ENCODE measurements at places on chromosomes 11 and 22. TPM values are rescaled to one million over a fixed set of nuclear protein-coding genes. Genes with fewer than 3 reads are reported as not detected.

Gene SCGB1D2
- 1.8 TPM for total RNA-seq

GRCh38 chr22:36247955-36248354 lies 5.0 kb upstream of the APOL1 start:
- H3K4me3 ChIP-seq, result no peak overlapping the region
- no peak overlapping the region for H3K27ac ChIP-seq
- H3K36me3 ChIP-seq, result no peaks in the 10 kb centered on the region
- no peak for DNase-seq
- no peaks in the 10 kb centered on the region for H3K27me3 ChIP-seq

Gene DCPS
- 6.5 TPM for total RNA-seq

- no peaks in the 10 kb centered on the region for H3K36me3 ChIP-seq
- peaks cover 26% of the 10 kb centered on the region for H3K4me1 ChIP-seq
- H3K4me3 ChIP-seq, result no peak overlapping the region
Measured at GRCh38 chr11:74966651-74967050, 17.6 kb downstream of the SPCS2 start.

Gene CCDC116
- total RNA-seq, result 0.28 TPM

GRCh38 chr11:36009473-36009872 lies 65.6 kb downstream of the LDLRAD3 start:
- H3K27ac ChIP-seq, result peak overlapping the region; percentile 30
- no peak for DNase-seq
- H3K36me3 ChIP-seq, result no peaks in the 10 kb centered on the region
- H3K4me3 ChIP-seq, result no peak overlapping the region

GRCh38 chr11:2540223-2540991 lies 95.6 kb downstream of the KCNQ1 start:
- H3K4me3 ChIP-seq, result no peak overlapping the region
- no peaks in the 10 kb centered on the region for H3K36me3 ChIP-seq
- no peak overlapping the region for H3K27ac ChIP-seq
- no peaks in the 10 kb centered on the region for H3K4me1 ChIP-seq

DNA sequence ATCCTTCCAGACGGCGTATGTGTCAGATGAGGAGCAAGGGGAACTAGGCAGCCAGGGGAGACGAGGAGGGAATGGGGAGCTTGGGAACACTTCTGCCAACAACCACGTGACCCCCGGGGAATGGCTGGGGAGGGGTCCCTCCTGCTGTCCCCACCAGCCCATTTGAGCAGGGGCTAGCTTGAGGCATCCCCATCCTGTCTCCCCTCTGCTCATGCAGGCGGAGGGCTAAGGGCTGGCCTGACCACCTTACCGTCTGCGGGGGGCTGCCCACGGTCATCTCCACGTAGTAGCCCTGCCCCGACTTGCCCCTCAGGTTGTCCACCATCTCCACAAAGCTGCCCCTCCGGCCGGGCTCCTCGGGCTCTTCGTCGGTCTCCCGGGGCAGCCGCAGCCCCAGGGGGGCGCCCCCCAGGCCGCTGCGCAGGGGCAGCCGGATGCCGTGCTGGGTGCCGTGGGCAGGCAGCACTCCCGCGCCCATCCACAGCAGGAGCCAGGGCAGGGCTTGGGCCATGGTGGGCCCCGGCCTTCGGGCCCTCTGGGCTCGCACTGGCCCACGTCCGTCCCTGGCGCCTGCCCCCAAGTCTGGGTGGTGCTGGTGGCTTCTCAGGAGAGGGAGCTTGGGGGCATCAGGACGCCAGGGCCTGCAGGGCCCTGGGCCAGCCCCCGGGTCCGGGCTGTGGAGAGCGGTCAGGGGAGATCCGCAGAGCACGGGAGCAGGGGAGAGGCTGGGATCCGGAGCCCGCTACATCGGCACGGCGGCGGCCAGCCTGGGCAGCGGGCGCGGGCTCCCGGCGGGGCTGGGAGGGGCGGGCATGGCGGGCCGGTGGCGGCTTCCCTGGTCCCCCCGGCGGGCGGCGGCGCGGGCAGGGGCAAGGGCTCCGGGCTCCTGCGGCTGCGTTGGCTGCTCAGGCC lies 515 bp downstream of the BACE1 start:
- peaks cover 30% of the 10 kb centered on the region for H3K4me1 ChIP-seq
- H3K36me3 ChIP-seq, result no peaks in the 10 kb centered on the region
- peak overlapping the region; percentile 85 for H3K4me3 ChIP-seq
- DNase-seq, result no peak
- H3K27me3 ChIP-seq, result no peaks in the 10 kb centered on the region

DNA sequence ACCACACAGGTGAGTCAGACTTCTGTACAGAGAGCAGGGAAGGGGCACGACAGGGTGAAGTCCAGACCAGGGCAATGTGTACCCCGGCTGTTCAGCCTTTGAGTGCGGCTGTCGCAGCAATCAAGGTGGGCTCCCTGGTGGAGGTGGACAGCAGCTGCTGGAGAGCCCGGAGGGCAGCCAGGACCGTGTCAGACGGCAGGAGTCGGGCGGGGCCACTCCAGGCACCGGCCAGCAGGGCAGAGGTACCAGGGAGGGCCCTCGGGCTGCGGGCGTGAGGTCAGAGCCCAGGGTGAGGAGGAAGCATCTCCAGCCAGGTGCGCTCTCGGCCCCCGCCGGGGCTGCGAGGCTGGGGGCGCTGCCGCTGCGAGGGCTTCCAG lies 802 bp upstream of the PIM3 start:
- peak overlapping the region; percentile 100 for H3K27ac ChIP-seq
- no peak for DNase-seq
- no peaks in the 10 kb centered on the region for H3K27me3 ChIP-seq
- peaks cover 56% of the 10 kb centered on the region for H3K4me1 ChIP-seq
- H3K36me3 ChIP-seq, result peaks cover 17% of the 10 kb centered on the region

- H3K27me3 ChIP-seq, result peaks cover 13% of the 10 kb centered on the region
- no peak overlapping the region for H3K27ac ChIP-seq
- no peaks in the 10 kb centered on the region for H3K36me3 ChIP-seq
- H3K4me3 ChIP-seq, result no peak overlapping the region
Measured at GRCh38 chr22:49107561-49107960, 720.1 kb downstream of the BRD1 start.

GRCh38 chr11:46916286-46917108 lies 1.9 kb downstream of the LRP4 start:
- H3K4me1 ChIP-seq, result peaks cover 67% of the 10 kb centered on the region
- H3K27ac ChIP-seq, result peak overlapping the region; percentile 88
- peaks cover 9% of the 10 kb centered on the region for H3K27me3 ChIP-seq

- H3K36me3 ChIP-seq, result no peaks in the 10 kb centered on the region
- no peak overlapping the region for H3K27ac ChIP-seq
- no peaks in the 10 kb centered on the region for H3K27me3 ChIP-seq
- no peaks in the 10 kb centered on the region for H3K4me1 ChIP-seq
- H3K4me3 ChIP-seq, result no peak overlapping the region
Measured at GRCh38 chr11:60116996-60117790, 28.7 kb downstream of the MS4A2 start.

DNA sequence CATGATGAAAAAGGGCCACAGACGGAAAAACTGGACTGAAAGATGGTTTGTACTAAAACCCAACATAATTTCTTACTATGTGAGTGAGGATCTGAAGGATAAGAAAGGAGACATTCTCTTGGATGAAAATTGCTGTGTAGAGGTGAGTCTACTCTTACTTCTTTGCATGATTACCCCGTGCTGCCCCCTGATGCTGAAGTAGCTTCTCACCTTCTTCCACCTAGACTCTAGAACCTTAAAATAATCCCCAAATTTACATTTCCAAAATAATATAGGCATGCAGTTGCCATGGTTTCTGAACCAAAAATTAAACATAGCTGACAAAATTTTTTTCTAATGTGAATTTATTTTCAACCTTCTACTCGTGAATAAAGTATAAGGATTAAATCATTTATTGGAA lies 64.2 kb downstream of the SWAP70 start:
- H3K36me3 ChIP-seq, result no peaks in the 10 kb centered on the region
- no peak overlapping the region for H3K27ac ChIP-seq
- H3K4me3 ChIP-seq, result no peak overlapping the region

GRCh38 chr22:37294747-37295146 lies 12.4 kb downstream of the CYTH4 start:
- H3K27ac ChIP-seq, result no peak overlapping the region
- no peak overlapping the region for H3K4me3 ChIP-seq
- no peaks in the 10 kb centered on the region for H3K4me1 ChIP-seq

Gene ANKK1
- not detected for total RNA-seq

DNA sequence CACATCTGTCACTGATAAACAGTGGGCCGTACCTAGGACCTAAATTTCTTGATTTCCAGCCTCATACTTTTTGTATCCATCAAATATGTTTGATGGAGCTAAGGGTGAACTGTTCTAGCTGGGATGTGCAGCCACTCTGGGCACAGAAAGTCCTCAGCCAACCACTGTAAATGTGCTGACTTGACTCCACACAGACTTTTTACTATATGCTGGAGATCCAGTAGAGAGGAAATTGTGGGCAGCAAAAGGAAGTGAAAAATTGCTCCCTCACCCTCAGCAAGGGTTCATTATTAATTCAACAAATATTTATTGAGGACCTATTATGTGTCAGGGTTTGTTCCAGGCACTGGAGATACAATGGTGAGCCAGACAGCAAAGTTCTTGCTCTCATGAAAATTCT lies 54.2 kb upstream of the AMPD3 start:
- H3K27me3 ChIP-seq, result no peaks in the 10 kb centered on the region
- no peak for DNase-seq
- H3K4me3 ChIP-seq, result no peak overlapping the region
- no peak overlapping the region for H3K27ac ChIP-seq

- H3K4me1 ChIP-seq, result peaks cover 29% of the 10 kb centered on the region
- no peak overlapping the region for H3K27ac ChIP-seq
- no peak overlapping the region for H3K4me3 ChIP-seq
- DNase-seq, result no peak
Measured at GRCh38 chr22:36204632-36205015, 3.0 kb upstream of the APOL4 start.

Gene INS
- total RNA-seq, result 1.0 TPM

Gene LYVE1
- total RNA-seq, result 6.7 TPM

DNA sequence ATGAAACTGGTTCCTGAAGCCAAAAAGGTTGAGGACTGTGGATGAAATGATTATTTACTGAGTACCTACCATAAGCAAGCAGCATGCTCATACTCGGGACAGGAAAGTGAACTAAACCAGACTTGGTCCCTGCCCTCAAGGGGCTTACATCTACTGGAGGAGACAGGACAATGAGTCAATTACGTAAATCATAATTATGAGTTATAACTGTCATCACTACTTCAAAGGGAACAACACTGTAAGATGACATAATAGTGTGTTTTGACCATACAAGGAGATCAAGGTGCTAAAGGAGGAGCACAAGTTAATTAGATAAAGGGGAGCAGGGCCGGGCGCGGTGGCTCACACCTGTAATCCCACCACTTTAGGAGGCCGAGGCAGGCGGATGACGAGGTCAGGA lies 2.5 kb downstream of the FAM227A start:
- no peak overlapping the region for H3K27ac ChIP-seq
- no peak for DNase-seq
- peaks cover 25% of the 10 kb centered on the region for H3K4me1 ChIP-seq
- H3K4me3 ChIP-seq, result no peak overlapping the region

GRCh38 chr22:29689880-29690213 lies 30.0 kb upstream of the CABP7 start:
- H3K27ac ChIP-seq, result no peak overlapping the region
- H3K36me3 ChIP-seq, result peaks cover 65% of the 10 kb centered on the region
- H3K4me3 ChIP-seq, result no peak overlapping the region
- H3K27me3 ChIP-seq, result no peaks in the 10 kb centered on the region

DNA sequence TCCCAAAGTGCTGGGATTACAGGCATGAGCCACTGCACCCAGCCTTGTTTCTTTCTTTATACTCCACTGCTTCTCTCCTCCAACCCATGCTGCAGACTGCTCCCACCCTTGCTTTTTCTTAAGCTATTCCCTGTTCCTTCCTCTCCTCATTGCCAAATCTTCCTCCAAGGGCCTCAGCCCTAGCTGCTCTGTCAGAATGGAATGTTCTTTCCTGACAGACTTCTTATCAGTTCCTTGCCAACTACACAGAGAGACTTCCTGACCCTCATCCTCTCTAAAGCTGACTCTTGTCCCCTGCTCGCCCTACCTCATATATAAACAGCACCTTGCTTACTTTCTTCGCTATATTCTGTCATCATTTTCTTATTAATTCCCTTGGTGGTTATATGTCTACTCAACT lies 16.9 kb upstream of the PIK3C2A start:
- peak overlapping the region; percentile 20 for H3K27ac ChIP-seq
- no peak overlapping the region for H3K4me3 ChIP-seq
- no peak for DNase-seq
- H3K4me1 ChIP-seq, result no peaks in the 10 kb centered on the region
- H3K36me3 ChIP-seq, result no peaks in the 10 kb centered on the region

DNA sequence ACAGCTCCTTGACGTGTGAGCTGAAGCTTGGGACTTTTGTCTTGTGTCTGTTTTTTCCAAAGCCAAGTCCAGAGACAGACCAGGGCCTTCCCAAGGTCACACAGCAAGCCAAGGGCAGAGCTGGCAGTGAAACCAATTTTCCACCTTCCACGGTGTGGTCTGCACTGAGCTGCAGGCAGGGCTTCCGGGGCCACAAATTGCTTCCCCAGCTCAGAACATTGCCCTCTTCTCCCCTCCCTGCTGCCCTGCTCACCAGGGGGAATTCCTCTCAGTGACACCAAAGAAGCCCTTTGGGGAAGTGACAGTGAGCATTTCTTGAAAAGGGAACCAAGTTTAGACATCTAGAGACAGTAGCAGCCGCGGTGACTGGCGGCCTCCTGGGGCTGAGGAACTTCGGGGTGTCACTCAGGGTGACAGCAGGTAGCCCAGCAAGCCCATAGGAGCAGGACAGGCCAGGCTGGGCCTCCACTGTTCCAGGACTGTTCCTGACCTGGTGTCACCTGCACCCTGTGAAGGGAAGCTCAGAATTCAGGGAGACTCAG lies 9.2 kb downstream of the FXYD2 start:
- peaks cover 25% of the 10 kb centered on the region for H3K4me1 ChIP-seq
- H3K36me3 ChIP-seq, result no peaks in the 10 kb centered on the region
- H3K27me3 ChIP-seq, result no peaks in the 10 kb centered on the region
- no peak overlapping the region for H3K4me3 ChIP-seq
- DNase-seq, result no peak

Gene ADORA2A
- 6.6 TPM for total RNA-seq

Gene TSSK2
- not detected for total RNA-seq

DNA sequence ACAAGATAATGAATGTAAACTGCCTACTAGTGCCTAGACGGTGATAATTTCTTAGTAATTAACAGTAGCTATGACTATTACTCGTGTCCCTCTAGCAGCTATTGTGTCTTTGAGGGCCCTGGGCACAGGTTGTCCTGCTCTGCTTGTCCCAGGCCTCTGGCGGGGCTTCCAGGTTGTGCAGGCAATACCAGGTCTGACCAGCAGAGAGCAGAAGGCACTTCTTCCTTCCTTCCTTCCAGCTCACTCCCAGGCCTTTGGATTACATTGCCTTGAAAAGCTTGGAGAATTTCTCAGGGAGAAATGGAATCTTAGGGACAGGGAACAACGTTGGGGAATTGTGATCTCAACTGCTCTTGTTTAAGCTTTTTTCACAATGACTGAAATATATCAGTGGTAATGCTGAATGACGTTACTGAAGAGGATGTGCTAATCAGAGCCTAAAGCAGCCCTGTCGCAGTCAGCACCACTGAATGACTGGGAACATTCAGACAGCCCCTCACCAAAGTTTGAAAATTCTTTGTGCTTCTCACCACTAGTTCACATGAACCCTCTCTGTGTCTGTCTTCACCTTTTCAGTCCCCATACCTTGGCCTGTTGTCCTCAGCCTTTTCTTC lies 8.4 kb upstream of the CCKBR start:
- H3K27ac ChIP-seq, result no peak overlapping the region
- peaks cover 4% of the 10 kb centered on the region for H3K4me1 ChIP-seq
- H3K27me3 ChIP-seq, result peaks cover 5% of the 10 kb centered on the region
- no peaks in the 10 kb centered on the region for H3K36me3 ChIP-seq

All from heart right ventricle (tissue), 16 donors.